Brain pericyte (primary cell): ENCODE measurements at places on chromosomes 2 and 18.

- no peak for DNase-seq
These were observed 11.9 kb upstream of the DNAH7 start for GRCh38 chr2:196080526-196080925.

- peak; percentile 50 for DNase-seq
These were observed 81.4 kb upstream of the PKDCC start for GRCh38 chr2:41966431-41966893.

- DNase-seq: no peak
These were observed 20.7 kb downstream of the TOGARAM2 start for GRCh38 chr2:29001806-29002205.

DNA sequence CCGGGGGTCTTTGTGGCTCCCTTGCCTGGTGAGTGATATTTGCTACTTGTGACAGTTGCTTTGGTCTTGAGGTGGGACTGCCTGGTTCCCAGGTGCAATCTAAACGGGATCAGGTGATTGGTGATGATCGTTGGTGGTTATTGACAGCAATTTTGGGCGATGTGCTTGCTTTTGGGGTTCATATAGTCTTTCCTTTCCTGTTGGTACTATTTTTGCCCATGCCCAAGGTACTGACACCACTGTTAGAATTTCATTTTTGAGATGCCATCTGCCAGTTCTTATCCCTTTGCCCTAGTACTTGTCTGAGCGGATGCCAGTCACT, 573 bp downstream of the WDR7 start:
- DNase-seq: no peak

DNA sequence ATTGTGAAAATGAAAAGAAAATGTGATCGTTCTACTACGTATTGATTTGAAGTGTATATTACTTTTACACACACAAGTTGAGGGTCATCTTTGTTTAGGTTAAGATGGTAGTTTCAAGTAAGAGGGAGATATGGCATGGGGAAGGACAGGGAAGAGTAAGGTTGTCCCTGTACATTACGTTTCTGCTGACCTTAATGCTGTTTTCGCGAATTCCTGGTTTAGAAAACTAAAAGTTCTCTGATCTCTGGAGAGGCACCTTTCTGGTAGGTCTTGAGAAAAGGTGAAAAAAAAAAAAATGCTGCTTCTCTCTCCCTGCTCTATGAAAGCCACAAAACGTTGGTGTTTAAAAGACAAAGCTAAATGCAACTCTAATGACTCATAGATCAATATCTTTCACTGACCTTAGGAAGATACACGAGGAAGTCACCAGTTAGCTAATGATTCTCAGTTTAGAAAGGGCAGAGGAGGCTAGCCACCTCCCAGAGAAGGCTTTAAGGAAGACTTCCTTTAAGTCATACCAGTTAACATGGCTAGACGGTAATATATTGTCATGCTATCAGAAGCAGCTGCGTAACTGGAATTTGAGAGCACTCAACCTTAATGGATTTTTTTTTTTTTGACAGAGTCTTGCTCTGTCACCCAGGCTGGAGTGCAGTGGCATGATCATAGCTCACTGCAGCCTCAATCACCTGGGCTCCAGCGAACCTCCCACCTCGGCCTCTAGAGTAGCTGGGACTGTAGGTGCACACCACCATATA, 13.2 kb downstream of the TXNDC2 start:
- DNase-seq: no peak

DNA sequence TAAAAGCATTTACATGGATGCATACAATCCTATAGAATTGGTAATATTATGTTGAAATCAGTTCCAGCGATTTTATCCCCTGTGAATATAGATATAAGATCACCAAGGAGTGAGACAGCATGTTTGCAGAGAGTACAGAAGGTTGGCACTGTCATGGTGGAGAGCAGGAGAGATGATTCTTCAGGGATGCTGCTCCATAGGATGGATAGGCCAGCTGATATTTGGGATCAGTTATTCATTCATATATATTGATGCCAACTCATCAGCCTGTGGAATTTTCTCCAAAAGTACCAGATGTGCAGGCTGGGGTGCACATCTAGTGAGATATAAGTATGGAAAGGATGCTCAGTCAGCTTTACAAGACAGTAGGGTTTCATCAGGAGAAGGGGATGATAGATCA, 139.9 kb downstream of the IKZF2 start:
- DNase-seq: no peak

- no peak for DNase-seq
These were observed 178.7 kb upstream of the FAM98A start for GRCh38 chr2:33777786-33778185.

GRCh38 chr2:219210196-219210885, 3.8 kb downstream of the ZFAND2B start:
- no peak for DNase-seq

- no peak for DNase-seq
These were observed 31.0 kb downstream of the MTERF4 start for GRCh38 chr2:241070811-241071676.

GRCh38 chr2:45872211-45872610, 220.7 kb downstream of the PRKCE start:
- DNase-seq: no peak

DNA sequence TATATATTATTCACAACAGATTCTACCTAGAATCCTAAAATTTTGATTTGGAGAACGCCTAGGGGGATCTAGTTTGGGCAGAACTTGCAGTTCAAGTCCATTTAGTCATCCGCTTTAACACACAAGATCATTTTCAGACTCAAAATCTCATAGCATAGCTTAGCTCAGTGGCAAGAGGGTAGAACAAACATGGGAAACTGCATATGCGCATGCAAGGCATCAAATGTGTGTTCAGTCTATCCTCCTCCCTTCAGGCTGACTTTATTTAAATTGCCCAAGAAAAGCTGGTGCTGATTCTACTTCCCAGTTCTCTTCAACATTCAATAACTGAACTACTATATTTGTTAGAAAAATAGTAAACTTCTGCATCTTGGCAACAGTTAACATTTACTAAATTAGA, 79.6 kb upstream of the NRXN1 start:
- no peak for DNase-seq

DNA sequence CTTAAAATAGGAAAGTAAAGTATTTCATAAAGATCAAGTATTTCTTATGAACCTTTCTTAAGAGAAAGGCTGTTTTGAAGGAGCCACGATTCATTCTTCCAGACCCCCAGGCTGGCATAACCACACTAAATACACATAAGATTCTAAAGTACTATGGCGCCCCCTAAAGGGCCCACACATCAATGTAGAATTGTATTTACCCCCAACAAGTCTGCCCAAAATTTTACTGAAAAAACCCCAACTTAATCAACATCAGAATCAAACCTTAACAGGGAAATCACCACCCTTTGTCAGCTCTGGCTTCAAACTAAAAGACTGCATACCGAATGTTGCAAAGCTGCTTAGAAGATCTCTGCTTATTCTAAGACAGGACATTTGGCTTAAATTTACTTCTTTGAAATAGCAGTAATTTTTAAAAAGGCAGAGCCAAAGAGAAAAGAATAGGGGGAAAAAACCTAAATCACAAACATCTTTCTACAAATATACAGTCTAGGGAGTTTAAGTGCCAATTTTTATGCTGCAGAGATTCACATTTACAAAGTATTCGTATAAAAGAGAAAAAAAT, 20.4 kb upstream of the BCL2 start:
- DNase-seq: no peak

DNA sequence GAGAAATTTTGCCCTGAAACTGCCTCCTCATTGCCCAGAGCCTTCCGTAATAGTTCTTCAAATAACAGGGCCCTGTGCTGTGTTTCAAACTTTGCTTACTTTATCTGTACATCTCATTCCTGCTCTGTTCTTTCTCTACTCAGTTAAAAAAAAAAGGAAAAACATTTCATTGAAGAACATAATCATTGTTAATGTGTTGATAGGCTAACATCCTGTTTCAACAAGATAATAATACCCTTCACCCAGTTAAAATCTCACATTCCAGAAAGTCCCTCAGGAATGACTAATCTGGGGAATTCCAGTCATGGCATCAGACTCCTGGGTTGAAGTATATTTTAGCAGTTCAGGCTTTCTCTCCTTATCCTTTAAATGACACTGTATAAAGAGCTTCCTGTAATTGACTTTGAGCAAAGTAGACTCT, 45.6 kb upstream of the ITGAV start:
- peak; percentile 12 for DNase-seq

DNA sequence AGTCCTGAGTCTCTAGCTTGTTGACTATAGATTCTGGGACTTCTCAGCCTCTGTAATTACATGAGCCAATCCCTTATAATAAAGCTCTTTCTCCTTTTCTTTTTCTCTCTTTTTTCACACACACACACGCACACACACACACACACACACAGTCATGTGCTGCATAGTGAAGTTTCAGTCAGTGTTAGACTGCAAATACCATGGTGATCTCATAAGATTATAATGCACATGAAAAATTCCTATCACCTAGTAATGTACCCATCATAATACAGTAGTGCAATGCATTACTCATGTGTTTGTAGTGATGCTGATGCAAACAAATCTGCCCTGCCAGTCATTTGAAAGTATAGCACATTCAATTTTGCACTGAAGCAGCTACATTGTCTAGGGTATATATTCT, 558.2 kb downstream of the SUCLG1 start:
- DNase-seq: no peak

DNA sequence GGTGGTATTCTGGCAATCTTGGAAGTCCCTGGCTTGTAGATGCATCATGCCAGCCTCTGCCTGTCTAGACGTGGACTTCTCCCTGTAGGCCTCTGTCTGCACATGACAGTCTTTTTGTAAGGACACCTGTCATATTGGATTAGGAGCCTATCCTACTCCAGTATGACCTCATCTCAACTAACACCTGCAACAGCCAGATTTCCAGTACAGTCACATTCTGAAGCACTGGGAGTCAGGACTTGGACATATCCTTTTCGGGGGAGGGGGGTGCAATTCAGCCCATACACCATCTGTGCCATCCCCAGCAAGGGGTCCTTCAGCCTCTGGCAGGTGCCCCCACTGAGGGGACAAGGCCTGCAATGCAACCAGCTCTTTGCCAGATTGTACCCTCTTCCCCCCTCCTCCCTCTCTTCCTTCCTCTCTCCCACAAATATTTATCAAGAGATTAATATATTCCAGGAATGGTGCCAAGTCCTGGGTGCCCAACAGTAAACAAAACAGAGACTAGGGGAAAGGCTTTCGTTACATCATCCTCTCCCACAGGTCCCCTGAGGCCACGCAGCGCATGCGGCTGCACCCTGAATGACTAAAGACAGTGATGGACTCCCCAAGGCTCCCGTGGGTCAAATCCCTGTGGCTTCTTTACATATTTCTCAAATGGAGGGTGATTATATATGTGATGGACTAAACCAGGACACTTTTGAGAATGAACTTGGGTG, 20.5 kb upstream of the MYCN start:
- DNase-seq: no peak

- DNase-seq: no peak
These were observed 90.7 kb upstream of the GCFC2 start for GRCh38 chr2:75801234-75801982.

GRCh38 chr2:39881948-39882347, 102.9 kb upstream of the THUMPD2 start:
- DNase-seq: no peak

- DNase-seq: no peak
These were observed 120.1 kb upstream of the SLC1A4 start for GRCh38 chr2:64869126-64869525.

DNA sequence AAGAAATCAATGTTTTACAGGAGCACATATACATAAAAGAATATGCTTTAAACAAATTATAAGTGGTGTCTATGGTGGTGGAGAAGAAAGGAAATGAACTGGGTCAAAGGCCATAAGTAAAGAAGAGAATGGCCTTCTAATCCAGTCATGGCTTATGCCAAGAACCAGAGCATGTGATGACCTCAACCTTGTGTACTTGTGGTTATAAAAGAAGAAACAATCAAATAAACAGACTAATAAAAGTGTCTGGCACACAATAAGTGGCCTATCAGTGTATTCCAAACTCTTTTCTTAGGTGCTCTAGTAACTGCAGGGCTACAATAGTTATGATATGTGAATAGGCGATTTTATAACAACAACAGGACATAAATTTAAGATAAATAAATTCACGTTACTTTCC, 2.6 kb downstream of the SERPINB11 start:
- DNase-seq: no peak

DNA sequence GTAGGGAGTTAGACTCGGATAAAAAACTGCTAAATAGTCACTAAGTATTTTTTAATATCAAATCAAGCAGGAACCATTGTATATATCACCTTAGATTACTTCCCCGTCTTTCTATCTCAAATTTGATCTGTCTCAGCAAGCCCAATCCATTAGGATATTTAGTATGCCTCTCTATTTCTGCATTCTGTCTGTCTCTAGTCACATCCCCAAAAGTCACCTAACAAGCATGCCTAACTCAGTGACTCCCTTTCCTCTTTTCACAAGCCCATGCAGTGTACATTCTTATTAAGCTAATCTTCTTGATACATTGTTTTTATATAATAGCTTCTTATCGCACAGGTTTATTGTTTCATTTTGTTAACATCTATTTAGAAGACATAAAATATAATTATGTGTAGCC, 57.8 kb downstream of the PDE1A start:
- DNase-seq: no peak

DNA sequence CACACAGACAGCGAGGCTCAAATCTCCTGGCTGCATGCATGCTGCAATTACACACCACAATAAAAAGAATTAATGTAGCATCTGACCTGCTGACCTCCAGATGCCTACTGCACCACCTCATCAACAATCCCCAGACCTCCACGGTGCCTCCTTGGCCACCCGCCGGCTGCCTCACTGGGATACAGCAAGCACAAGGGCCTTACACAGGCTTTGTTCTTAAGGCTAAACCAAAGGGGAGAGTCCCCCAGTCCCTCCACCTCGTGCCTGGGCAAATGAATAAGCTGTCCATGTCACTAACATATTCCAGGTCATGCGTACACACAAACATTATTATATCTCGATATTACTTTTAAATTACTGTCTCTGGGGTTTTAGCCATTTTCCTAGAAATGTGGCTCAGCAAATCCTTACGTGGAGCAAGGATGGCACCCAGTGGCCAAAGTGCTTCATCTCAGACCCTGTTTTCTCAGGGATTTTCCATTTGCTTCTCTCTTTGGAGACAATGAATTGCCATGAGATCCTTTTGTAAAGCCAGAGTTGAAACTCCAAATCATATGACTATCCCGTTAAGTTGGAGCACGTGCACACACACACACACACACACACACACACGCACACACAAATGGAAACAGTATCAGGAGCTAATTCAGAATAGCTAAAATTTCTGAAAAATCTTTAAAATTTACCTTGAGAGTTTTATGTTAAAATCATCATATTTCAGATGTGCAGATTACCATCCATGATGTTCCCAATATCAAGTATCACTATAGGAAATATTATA, 313.8 kb downstream of the PDE11A start:
- no peak for DNase-seq

GRCh38 chr2:197852108-197852507, 47.7 kb downstream of the PLCL1 start:
- DNase-seq: no peak

- DNase-seq: no peak
These were observed 159.4 kb downstream of the ASB1 start for GRCh38 chr2:238585836-238586821.

DNA sequence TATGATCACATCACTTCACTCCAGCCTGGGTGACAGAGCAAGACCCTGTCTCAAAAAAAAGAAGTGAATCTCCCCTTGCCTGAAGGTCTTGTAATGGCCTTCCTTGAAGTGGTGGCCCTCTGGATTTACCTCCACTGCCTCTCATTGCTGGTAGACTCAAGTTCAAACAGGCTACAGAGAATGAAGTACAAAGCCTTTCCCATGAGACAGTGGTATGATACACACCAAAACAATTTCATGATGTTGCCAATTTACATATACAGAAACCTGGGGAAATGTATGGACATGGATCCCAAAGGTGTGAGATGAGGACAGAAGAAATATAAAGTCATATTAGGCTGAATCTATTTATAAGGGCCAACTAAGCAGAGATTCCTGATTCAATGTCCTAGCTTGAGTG, 4.8 kb upstream of the NOTO start:
- no peak for DNase-seq
